CD4-positive, alpha-beta T cell treated with Interleukin-4 for 4 hours (primary cell): ENCODE measurements at places on chromosomes 1 and 21.

- DNase-seq = no peak
Measured at GRCh38 chr21:28229814-28230213, 762.9 kb downstream of the LTN1 start.

DNA sequence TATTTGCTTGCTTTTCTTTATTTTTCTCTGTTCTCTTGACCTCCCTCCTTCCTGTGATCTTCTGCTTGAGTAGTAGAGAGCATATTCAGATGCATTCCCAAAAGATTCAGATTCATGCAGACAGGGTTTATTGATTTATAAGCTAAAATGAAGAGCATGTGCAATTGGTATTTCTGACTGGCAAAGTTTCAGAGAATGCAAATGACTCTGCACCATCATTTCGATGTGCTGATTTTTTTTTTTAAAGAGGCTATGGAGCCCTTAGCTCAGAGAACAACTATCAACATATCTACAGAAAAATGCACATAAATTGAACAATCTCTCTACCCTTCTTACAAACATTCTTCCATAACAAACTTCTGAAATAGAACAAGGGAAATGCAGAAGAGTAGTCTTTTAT lies 312.0 kb downstream of the VAV3 start:
- no peak for DNase-seq

DNA sequence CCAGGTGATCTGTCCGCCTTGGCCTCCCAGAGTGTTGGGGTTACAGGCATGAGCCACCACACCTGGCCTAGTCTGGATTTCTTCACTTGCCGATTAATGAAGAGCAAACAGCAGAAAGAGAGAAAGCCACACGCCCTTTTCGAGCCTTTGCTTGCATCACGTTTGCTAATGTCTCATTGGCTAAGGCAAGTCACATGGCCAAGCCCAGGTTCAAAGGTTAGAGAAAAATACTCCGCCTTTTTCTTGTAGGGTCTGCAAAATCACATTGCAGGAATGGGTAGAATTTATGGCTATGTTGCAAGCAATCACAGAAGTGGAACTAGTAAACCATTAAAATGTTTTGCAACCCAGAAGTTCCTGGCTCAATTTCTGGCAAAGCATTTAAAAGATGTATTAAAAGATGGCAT lies 26.8 kb upstream of the BACH1 start:
- DNase-seq = no peak

- no peak for DNase-seq
Measured at GRCh38 chr1:167084757-167085156, 5.4 kb downstream of the GPA33 start.

GRCh38 chr1:38529391-38529790 lies 330.2 kb downstream of the RRAGC start:
- no peak for DNase-seq

- no peak for DNase-seq
Measured at GRCh38 chr1:70934194-70934961, 113.2 kb downstream of the PTGER3 start.

DNA sequence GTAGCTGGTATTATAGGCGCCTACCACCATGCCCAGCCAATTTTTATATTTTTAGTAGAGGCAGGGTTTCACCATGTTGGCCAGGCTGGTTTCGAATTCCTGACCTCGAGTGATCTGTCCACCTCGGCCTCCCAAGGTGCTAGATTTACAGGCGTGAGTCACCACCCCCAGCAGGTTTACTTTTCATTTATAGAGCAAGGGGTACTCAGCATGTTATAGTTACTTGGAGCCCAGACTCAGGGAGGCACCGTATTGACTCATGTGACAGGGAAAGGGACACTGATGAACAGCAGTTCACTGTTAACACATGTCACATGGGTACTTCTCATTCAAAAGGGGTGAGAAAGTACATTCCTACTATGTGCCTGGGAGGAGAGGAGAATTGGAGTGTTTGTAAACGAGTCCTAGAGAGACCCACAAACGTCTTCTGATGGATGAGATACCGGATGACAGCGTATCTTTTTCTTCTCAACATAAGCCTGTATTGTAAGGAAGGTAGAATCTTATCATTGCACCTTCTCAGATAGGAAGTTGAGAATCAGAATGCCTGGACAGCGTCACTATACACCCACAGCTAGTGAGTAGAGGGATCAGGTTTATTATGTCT lies 510.0 kb downstream of the USP25 start:
- DNase-seq = no peak

GRCh38 chr1:218463194-218464156 lies 118.3 kb downstream of the TGFB2 start:
- DNase-seq = no peak

DNA sequence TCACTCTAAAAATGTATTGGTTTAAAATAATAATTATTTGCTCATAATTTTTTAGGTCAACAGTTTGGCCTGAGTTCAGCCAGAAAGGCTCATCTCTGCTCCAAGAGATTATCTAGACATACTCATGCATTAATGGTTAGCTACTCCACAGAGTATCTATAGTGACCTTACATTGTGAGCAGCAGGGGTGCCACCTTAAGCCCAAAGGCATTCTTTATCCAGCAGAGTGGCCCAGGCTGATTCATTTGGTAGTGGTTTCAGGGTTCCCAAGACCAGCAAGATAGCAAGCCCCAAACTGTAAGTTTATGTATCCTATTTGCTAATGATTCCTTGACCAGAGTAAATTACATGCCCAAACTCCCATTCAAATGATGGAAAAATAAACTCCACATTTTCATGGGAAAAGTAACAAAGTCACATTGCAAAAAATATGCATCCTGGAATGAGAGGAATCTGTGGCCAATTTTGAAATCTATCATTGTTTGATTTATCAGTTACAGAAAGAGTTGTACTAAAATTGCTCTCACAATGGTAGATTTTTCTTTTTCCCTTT lies 182.6 kb upstream of the KCNK2 start:
- no peak for DNase-seq

DNA sequence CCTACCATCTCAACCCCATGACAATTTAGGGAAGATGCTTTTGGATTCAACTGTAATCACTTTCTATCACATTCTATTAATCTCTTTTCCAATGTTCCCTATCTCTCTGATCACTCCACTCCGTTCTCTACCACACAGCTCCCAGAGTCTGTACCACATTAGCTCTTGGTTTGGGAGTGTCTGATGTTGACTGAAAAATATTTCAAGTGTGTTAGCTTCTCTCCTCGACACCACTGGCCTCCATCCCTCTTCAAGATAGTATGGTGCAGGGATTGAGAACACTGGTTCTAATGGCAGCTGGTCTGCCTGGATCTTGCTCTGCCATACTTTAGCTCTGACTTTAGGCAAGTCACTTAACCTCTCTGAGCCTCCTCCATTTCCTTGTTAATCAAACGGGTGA lies 39.9 kb downstream of the ATP1A1 start:
- no peak for DNase-seq

DNA sequence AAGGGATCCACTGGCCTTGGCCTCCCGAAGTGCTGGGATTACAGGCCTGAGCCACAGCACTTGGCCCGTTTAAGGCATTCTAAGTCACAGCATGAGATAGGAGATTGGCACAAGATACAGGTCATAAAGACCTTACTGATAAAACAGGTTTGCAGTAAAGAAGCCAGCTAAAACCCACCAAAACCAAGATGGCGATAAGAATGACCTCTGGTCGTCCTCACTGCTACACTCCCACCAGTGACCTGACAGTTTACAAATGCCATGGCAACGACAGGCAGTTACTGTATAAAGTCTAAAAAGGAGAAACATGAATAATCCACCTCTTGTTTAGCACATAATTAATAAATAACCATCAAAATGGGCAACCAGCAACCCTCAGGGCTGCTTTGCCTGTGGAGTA lies 33.3 kb upstream of the RCC2 start:
- DNase-seq = no peak

GRCh38 chr1:36440646-36441045 lies 9.6 kb downstream of the OSCP1 start:
- no peak for DNase-seq

- no peak for DNase-seq
Measured at GRCh38 chr1:31297277-31298247, 730 bp downstream of the ZCCHC17 start.

DNA sequence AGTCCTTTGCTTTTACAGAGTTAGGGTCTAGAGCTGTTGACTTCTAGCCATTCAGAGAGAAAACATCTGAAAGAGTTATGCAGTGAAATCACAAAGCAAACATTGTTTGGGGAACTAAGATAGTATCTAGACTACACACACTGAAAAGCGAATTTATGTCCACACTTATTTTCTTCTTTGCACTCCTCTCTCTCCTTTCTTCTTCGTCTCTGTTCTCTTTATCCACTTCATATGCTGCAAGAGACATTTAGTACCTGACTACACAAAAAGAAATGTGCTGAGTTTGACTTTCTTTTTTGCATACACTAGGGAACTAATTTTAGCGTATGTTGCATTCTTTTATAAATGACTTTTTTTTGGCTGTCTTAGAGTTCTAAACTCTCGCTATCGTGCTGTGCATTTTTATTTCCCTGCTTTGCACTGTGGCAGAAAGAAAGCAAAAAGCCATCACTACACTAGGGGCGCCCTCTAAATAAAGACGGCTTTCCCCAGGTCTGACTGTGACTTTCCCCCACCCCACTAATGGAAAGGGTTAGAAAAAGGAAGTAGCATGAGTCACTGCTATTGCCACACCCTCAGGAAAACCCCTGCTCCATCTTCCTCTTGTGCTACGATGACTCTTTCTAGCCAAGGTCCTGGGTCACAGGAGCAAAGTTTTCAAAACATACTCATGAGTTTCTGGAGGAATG lies 65.7 kb downstream of the MAP3K7CL start:
- DNase-seq = peak; percentile 92

- no peak for DNase-seq
Measured at GRCh38 chr21:21807598-21807903, 809.3 kb downstream of the NCAM2 start.

GRCh38 chr1:35708441-35708921 lies 10.2 kb downstream of the C1orf216 start:
- DNase-seq = no peak

DNA sequence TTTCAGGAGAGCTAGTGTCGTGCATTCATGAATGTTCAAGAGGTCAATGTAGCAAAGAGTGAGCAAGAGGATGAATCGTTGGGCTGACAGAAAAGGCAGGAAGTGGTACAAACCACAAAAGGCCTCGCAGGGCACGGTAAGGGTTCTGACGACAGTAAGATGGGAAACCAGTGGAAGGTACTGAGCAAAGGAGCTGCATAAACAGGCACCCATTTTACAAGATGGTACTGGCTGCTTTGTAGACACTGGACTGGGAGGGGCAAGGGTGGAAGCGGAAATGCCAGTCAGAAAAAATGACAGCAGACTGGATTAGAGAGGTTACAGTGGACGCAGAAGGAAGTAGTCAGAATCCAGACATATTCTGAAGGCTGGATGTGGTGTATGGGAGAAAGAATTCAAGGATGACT lies 123.5 kb downstream of the PTPN14 start:
- peak; percentile 58 for DNase-seq

GRCh38 chr1:5620997-5621396 lies 371.2 kb downstream of the NPHP4 start:
- DNase-seq = no peak

- no peak for DNase-seq
Measured at GRCh38 chr1:161421456-161421855, 53.8 kb upstream of the CFAP126 start.

GRCh38 chr1:53378061-53378460 lies 50.2 kb upstream of the LRP8 start:
- DNase-seq = no peak

DNA sequence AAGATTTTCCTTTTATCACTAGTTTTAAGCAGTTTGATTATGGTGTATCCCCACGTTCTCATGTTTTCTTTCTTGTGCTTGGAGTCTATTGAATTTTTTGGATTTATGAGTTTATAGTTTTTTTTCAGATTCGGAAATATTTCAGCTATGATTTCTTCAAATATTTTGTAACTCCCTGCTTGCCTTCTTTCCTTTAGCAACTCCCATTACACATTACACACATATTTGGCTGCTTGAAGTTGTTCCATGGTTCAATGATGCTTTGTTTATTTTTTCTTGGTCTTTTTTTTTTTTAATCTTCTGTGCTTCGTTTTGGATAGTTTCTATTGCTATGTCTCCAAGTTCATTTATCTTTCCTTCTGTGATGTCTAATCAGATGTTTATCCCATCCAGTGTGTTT lies 48.5 kb upstream of the WARS2 start:
- DNase-seq = no peak

GRCh38 chr1:226737819-226738420 lies 1.2 kb downstream of the ITPKB start:
- DNase-seq = no peak

DNA sequence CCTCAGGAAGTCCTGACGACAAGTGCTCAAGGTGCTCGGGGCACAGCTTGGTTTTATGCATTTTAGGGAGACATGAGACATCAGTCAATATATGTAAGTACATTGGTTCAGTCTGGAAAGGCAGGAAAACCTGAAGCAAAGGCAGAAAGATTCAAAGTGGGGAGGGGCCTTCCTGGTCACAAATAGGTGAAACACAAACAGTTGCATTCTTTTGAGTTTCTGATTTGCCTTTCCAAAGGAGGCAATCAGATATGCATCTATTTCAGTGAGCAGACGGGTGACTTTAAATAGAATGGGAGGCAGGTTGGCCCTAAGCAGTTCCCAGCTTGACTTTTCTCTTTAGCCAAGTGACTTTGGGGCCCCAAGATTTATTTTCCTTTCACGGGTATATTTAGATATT lies 8.9 kb upstream of the RNF187 start:
- no peak for DNase-seq

GRCh38 chr1:112399456-112399855 lies 3.4 kb downstream of the CTTNBP2NL start:
- DNase-seq = no peak

GRCh38 chr1:218478336-218478735 lies 133.2 kb downstream of the TGFB2 start:
- DNase-seq = no peak

DNA sequence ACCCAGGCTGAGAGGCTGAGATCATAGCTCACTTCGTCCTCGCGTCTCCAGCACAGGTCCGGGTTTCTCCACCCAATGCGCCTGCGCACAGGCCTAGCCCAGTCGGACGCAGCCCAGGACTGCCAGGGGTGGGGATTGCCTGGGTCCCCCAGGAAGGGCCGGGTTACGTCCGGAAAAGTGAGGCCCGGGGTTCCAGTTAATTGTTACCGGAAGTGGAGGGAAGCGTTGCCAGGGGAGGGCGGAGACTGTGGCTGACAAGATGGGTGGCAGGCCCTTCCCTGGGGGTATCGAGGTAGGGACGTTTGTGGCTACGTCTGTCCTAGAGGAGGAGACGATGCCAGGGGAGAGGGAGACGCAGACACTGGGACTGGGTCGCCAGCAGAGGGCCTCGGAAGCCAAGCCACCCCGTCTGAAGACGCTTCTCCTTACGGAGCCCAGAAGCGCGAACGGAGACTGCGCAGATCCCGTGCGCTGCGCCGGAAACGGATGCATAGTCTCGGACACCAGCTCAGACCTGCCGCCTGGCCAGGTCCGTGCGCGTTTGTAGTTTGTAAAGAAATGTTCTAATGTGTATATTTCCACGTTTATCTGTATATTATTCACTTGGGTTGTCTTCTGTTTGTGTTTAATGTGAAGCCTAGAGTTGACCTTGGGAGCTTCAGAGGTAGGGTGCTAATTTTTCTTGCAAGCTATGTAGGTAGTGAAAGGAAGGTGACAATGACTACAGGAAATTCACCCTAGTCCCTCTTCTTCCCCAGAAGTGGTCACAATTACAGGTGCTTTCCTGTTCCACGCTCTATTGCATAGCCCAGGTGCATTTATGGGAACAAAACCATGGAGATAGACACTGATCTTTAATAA lies 7.3 kb downstream of the RSRP1 start:
- DNase-seq = peak; percentile 97
